ENCODE measurements at places on chromosomes 3 and 15.

DNA sequence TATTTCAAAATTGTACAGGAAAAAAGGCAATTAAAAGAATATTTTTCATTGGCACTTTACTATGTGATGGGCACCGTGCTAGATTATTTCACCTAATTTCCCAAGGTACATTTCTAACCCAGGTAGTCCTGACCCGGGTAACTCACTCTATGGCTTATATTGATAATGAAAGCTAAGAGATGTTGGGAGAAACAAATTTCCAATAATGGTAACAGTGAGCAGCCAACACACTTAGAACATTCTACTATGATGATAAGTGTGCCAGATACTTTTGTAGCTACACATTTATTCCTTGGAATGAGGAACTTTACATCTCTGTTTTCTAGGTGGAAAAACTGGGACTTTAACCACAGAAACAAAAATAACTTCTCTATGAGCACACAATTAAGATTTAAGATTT is 7.5 kb downstream of the CCNL1 start:
- DNase-seq, result no peak

DNA sequence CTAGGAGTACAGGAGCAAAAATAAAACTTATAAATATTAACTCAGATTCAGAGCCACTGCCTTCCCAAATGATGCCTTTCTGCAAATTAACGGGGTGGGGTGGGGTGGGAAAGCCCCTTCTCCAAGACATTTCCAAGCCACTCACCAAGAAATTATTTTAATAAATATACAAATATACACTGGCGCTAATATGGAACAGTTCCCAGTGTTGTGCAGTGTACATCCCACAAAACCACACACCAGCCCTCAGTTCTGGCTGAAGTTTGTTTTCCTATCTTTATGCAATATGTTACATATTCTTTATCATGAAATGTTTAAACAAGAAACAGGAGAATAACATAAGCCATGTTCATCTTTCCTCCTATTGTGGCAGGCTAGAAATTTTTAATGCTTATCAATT is 53.0 kb upstream of the GYG1 start:
- no peak for DNase-seq

GRCh38 chr15:75523011-75523410 is 56.1 kb downstream of the PTPN9 start:
- no peak for DNase-seq

GRCh38 chr3:194870394-194871110 is 184.9 kb downstream of the FAM43A start:
- DNase-seq, result no peak

DNA sequence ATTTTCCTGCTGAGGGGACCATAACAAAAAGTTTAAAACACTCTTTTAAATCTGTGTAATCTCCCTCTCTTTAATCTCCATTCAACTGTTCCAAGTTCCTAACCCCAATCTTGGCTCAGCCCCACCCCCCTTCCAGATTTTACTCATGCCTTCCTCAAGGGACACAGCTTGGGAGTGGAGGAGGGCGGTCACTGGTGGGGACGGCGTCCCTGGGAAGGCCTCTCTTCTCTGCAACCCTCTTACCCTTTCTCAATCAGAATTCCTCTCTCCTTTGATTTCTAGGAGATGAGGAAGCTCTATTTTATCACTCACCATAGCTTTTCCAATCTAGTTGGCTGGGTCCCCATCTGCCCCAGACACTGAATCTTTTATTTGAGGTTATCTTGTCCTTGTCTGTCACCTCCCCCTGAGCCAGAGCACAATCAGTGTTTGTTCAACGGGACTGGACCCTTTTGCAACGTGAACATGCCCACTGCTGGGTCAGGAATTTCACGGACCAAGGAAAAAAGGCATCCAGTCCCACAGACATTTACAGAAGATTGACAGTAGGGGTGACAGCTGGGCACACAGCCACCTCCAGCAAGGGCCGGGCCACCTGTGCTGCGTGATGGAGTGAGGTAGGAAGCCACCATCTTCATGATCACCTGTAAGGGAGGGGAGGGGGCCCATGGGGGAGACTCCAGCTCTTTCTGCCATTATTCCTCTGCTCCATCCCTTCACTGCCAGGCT is 84.0 kb upstream of the HERC1 start:
- no peak for DNase-seq

DNA sequence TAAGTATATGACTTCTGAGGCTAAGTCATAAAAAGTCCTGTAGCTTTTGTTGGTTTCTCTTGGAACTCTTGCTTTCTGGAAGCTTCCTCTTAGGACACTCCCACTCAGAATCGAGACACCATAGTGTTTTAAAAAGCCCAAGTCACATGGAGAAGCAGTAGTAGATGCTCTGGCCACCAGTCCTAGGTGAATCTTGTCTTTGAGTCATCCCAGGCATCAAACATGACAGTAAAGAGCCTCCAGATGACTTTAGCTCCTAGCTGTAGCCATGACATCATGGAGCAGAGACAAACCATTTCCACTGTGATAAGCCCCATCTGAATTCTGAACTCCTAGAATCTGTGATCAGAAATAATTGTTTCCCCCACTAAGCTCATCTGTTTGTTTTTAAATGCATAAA is 42.1 kb downstream of the ISL2 start:
- no peak for DNase-seq

DNA sequence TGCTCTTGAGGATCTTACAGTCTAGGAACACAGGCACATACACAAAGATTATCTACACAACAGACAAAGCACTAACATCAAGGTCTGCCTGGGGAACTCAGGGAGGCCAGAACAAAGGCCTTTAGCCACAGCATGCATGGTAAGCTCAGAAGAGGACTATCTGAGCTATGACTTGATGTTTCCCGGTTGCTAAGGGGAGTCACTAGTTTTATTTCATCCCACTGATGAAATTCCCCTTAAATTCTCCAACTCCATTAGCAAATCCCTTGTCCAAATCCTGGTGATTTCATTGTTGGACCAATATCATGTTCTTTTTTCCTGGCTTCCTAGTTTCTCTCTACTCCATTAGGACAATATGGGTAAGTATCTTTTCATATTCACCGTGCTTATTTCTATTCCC is 23.3 kb downstream of the FBN1 start:
- DNase-seq, result no peak

DNA sequence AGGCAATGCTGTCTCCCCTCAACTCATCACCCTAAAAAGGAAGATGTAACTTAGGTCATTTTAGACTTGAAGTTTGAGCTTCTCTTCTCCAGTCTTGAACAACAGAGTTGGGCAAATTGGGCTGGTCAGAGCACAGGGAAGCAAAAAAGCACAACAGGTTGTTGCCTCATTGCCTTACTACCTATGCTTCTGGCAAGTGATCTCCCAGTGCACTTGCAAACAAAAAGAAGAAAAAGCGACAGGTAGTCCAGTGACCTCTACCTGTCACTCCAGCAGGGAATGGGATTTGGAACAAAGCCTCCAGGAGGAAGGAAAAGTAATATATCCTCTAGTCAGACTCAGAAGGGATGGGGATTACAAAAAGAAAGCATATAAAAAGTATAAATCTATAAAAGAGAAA is 160.2 kb upstream of the MANF start:
- DNase-seq, result no peak

- DNase-seq, result no peak
Observed at GRCh38 chr3:130738241-130738640, 8.4 kb downstream of the PIK3R4 start.

DNA sequence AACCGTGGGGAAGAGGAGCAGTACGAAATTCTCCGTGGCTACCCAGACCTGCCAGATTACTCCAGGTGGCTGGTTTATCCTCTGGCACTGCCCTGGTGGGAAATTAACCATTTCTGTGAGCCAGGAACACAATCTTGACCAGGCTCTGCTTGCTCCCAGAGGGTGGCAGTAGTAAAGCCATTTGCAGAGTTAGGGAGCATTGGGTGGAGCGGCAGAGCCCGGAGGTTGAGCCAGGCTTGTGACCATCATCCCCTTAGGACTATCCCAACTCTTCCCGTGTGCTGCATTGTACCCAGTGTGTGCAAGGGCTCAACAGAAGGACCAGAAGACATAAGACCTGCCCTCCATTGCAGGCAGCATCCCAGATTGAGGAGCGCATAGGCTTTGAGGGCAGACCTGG is 5.3 kb downstream of the KNG1 start:
- no peak for DNase-seq

DNA sequence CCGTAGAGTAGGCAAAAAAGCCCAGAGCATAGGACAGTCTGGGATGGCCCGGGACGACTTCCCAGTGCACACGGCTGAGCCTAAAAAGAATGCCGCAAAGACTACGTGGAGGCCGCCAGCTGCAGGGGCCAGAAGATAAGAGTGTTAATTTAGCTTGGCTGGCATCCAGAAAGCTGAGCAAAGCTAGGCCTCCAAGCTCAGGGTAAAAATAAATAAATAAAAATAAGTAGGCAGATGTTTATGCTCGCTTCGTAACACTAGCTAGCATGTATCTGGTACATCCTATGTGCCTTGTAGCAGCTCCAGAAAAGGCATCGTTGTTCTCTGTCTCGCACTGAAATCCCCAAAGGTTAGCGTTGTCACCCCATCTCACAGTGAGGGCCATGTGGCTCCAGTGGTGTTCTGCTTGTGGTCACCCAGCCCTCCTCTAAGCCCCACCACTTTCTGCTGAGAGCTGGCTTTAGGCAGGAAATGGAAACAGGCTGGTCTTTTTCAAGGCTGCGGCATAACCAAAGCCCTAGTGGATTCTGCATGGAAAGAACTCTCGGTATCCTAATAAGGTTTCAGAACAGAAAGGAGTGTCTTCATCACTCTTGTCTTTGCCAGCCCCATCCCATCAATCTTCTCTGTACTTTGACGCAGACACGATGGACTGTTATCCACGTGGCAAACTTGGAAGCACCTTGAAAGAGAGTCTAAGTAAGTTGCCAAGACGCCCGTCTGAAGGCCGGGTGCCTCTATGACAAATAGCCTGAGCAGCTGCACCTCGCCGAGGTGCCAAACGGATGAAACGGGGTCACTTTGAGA is 58.1 kb upstream of the MEF2A start:
- DNase-seq, result no peak

GRCh38 chr3:147509448-147509847 is 100.3 kb downstream of the ZIC1 start:
- no peak for DNase-seq

GRCh38 chr3:187319699-187320302 is 28.3 kb upstream of the MASP1 start:
- DNase-seq, result peak; percentile 32

DNA sequence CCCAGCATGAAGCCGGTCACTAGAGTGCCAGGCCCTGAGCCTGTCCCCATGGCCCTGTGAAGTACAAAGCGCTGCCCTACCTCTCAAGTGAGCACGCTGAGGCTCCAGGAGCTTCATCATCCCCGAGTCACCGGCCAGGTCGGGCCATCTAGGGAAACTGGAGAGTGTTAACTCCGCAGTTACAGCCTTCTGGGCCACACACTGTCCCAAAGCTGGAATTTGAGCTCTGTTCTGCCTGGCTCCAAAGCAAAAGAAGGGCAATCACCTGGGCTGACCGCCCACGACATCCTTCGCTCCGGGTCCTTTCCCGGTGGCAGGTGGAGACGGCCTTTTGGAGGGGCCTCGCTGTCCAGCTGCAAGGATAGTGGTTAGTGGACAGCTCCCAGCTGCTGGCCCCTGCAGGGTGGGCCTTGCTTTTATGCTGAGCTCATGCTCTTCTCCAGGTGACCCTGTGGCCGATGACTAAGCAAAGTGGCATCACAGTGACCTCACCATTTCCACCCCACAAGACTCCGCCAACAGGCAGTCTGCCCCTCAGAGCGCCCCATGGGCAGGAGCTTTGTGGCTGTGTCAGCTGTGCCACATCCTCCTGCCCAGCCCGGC is 3.5 kb upstream of the MUC4 start:
- no peak for DNase-seq

DNA sequence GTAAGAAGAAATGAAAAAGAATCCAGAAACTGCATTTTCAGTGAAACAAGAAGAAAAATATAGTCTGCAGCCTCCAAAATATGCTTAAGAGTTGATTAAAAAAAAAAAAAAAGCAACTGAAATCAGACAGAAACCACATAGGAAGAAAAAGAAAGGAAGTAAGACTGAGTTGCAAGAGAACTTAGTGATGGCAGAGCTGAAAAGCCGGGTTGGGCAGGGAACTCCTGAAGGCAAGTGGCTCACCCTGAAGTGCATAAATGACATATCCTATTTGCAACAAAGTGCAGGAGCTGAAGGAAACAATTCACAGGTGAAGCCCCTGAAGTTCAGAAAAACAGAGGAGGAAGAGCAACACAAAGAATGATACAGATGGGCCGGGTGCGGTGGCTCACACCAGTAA is 108.8 kb upstream of the SLC25A36 start:
- DNase-seq, result no peak

DNA sequence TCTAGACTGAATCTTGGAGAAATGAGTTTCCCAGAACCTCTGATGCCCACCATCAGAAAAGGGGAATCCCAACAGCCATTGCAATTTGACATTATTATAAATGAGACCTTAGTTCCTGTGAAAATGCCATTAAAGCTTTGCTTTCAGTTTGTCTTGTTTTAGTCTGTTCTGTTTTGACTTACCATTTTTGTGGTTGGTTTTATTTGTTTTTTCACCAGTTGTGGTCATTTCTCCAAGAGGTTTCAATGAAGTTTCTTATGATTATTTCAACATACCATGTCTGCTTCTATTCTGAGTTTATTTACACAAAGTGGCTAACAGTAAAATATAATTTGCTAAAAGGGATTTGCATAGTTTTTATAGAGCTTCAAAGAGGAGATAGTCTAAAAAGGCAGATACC is 175.0 kb upstream of the MCTP2 start:
- no peak for DNase-seq

GRCh38 chr15:68187559-68187958 is 17.6 kb downstream of the CALML4 start:
- no peak for DNase-seq

- DNase-seq, result no peak
Observed at GRCh38 chr3:27657404-27657803, 64.7 kb downstream of the EOMES start.

DNA sequence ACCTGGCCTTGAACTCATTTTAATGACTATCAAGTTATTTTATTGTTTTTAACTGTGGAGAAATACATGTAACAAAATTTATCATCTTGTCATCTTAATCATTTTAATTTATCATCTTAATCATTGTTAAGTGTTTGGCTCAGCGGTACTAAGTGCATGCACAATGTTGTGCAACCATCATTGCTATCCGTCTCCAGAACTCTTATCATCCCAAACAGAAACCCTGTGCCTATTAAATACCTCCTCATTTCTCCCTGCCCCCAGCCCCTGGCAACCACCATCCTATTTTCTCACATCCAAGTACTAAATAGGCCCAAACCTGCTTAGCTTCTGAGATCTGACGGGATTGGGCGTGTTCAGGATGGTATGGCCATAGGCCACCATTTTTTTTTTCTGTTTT is 51.5 kb upstream of the UBP1 start:
- DNase-seq, result no peak

- no peak for DNase-seq
Observed at GRCh38 chr15:98443526-98443925, 204.8 kb upstream of the IGF1R start.

Measured in amygdala (tissue), 56 donors.